ENCODE measurements at places on chromosomes 6 and 20. TPM values are rescaled to one million over a fixed set of nuclear protein-coding genes. Genes with fewer than 3 reads are reported as not detected.

- DNase-seq = peak; percentile 27
Measured at GRCh38 chr20:34876406-34877282, at the start of gene ACSS2. TSS of gene ACSS2 (plus strand) at chr20:34876612. CDS start at chr20:34876646, 34 bp downstream.

DNA sequence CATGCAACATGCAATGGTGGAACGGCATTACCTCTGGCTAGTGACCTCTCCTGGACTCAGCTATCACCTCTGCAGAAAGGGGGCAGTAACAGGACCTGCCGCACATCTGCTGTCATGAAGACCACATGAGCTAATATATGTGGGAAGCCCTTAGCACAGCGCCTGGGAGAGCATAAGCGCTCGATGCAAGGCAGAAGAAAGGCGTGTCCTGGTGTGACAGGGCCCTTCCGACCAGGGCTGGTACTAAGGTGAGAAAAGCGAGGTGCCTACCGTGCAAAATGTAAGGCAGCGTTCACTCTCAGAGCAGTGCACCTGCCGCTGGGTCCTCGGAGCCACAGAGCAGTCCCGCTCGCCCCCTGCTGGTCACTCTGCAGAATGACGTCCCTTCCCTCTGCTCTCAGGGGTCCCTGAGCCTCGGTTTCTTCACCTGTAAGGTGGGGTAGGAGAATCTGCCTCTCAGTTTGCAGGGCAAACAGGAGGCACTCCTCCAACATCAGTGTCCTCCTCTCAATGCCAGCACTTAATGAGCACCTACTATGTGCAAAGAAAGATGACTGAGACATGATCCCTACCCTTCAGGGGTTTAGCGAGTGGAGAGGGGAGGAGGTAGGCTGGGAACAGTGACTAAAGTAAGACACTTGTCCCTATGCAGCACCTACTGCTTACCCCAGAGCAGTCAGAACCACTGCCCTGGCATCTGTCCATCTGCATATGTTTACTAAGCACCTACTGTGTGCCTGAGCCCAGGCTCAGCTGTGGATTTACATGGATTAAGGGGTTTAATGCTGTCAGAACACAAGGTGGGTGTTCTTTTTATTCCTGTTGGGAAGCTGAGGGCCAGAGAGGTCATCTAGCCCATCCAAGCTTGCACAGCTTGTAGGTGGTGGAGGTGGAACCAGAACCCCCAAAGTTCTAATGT, 41.1 kb upstream of the PTGIS start:
- DNase-seq = peak; percentile 37

GRCh38 chr20:37797669-37798175, 103.9 kb downstream of the CTNNBL1 start:
- no peak for DNase-seq

DNA sequence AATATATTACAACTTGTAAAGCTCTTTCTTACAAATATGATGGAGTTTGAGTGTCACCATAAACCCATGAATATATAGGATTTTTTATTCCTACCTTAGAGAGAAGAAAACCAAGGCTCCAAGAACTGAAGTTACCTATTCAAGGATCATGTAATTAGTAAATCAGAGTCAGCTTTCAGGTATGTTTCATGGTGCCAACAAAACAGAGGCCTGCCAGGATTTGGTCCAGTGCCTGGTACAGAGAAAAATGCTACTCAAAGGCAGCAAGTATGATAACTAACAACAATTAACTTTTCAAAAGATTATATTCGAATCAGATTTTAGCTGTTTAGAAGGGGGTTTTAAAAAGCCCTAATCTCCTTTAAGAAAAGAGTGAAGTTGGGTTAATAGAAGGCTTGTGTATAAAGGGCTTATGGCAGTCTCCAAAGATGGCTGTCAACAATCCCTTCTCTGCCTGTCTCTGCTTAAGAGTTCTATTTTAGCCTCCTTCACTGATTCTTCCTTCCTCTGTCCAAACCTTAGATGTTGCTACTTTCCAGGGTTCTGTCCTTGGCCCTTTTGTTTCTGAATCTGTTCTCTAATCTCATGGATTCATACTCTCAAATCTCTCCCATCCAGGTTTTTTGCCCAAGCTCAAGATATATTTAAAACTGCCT, 7.8 kb downstream of the MAP3K7 start:
- DNase-seq = no peak

GRCh38 chr20:59416916-59417315, 116.5 kb downstream of the EDN3 start:
- no peak for DNase-seq

GRCh38 chr6:165782134-165782533, 119.1 kb upstream of the PDE10A start:
- DNase-seq = no peak

The RIMS4 gene
- total RNA-seq = under 0.01 TPM

The HUS1B gene
- total RNA-seq = 1.9 TPM
